Daoy (cell line): ENCODE measurements at places on chromosomes 1 and 21. TPM values are rescaled to one million over a fixed set of nuclear protein-coding genes. Genes with fewer than 3 reads are reported as not detected.

DNA sequence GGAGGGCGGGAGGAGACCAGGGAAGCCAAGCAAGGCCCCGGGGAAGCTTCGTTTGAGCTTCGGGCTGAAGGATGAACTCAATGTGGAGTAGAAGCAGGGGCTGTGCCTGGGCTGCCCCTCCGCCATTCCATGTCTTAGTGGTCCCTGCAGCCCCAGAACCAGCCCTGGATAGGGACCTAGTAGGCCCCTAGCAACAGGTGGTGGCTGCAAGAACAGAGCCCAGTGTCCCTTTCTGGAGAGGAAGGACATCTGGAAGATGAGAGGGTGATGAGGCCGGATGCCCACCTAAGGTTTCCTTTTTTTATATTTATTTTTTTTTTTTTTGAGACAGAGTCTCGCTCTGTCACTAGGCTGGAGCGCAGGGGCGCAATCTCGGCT lies 27.2 kb downstream of the ECE1 start:
- no peak for DNase-seq

DNA sequence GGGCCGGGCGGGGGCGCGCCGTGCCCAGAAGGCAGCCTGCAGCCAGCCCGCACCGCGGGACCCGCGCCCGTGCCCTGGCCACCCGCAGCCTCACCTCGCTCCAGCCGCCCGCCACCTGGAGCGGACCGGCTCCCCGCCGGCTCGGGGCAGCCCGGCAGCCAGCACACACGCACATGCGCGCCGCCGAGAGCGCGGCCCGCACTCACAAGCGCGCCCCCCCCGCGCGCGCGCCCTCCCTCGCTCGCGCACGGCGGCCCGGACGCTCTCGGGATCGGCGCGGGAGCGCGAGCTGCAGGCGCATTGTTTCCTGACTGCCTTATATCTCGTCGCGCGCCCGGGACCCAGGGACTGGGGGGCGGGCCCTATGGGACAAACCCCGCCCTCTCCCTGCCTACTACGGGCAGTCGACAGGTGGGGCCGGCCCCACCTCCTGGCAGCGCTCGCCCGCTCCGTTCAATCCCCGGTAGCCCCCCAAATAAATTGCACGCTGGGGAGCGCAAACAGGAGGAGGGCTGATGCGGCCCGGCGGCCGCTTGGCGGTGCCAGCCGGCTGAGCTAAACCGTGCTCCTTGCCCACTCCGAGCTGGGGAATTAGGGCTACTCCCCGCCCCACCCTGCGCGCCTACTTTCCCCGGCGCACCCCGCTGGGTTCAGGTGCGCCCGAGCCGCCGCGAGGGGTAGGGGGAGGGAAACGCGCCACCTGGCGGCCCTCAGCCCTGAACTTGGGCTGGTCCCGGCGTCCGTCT lies at the start of gene MYCL:
MYCL (minus strand) TSS at position 204 of the 746 bp plus-strand sequence. CDS start 483 bp downstream, outside the sequence.
- peak; percentile 89 for DNase-seq

CATSPERE gene
- 0.17 TPM in 1 of 2 replicates, not detected in the other for total RNA-seq

- peak; percentile 35 for DNase-seq
Observed at GRCh38 chr21:35438643-35439404, 389.7 kb upstream of the RUNX1 start.

DNA sequence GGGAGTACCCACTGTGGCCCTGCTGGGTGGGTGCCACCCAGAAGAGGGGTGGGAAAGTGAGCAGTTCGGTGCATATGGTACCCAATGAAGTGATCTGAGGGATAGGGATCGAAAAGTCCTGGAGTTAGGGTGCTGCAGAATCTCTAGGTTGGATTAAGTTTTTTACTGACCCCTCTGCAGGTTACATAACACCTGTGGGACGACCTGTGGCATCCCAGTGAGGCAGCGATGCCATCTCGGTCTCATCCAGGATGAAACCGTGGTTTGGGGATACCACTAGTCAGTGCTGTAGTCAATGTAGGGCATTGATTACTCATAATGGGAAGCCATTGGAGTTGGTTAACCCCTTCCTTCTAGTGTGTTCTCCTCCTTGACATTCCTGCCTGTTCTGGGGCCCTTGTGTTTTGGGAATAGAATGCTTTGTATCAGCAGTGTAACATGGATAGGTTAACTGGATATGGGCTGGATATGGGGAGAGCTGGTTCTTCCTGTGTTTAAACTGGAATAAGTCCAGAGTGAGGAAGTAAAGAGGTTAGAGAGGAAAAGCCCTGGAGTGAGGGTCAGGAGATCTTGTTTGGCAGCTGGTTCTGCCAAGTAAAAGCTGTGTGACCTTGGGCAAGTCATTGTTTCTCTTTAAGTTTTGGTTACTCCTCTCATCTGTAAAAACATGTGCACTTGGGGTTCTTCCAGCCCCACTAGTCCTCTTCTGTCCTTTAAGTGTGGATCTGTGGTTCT lies 42.8 kb upstream of the ATF3 start:
- no peak for DNase-seq
